ENCODE measurements at places on chromosomes 7 and 10.

DNA sequence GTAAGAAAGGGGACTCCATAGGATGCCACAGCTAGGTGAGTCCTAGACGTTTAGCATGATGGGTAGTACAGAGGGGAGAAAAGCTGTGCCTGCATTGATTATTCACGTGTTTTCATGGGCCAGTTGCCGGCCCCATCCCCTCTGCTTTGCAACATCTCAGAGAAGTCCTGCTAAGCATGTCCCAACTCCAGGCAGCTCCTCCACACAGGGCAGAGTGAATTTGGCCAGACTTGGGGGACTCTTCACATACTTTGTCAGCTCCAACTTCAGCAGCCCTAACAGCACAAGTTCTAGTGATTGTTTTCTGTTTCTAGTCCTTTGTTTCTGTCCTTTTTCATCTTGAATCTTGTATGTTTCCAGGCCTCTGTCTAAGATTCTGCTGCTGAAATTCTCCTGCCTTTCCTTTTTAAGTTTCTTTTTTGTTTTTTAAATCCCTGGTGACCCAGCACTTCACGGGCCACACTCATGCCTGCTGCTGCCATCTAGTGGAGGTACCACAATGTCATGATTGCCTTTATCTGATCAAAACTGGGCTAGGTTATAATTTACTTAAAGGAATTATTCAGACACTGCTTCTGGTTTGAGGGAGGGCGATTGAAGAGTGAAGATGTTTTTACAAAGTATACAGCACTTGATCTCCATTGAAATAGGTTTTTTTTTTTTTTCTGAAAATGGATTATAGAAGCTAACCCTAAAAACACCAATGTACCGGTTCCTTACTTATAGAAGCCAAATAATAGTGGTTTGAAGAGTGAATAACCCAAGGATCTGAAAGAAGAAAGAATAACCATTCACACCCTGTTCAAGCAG is 276.9 kb downstream of the CSTF2T start:
- DNase-seq: peak; percentile 32

GRCh38 chr10:71333129-71333887 is 14.2 kb downstream of the SLC29A3 start:
- peak; percentile 59 for DNase-seq

GRCh38 chr7:24921362-24921679 is 58.7 kb downstream of the OSBPL3 start:
- DNase-seq: peak; percentile 42

- peak; percentile 59 for DNase-seq
These were observed 314.2 kb upstream of the GNAI1 start for GRCh38 chr7:79820387-79820786.

DNA sequence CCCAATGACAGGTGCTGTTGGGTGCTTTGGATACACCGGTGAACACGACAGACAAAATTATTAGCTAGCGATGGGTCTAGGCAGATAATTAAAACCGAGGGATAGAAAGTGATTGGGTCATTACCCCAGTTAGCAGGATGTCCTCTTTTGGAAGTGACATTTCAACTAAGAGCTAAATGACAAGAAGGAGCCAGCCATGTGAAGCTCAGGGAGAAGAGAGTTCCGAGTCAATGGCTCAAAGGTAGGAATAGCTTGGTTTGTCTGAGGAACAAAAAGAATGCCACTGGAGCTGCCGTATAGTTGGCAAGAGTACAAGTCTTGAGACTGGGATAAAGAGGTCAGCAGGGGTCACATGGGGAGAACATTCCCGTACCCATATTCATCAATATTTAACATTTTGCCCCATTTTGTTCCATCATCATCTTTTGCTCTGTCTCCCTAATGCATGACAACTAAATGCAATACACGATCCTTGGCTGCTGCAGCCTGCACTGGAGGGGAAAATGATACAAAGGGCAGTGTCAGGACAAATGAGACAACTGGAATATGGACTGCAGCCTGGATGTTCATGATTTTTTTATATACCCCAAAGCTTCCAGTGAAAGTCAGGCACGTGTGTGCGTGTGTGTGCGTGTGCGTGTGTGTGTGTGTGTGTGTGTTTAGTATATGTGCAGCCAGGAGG is 115.7 kb downstream of the ICA1 start:
- no peak for DNase-seq

GRCh38 chr7:128790315-128791041 is 1.3 kb upstream of the CCDC136 start:
- no peak for DNase-seq

DNA sequence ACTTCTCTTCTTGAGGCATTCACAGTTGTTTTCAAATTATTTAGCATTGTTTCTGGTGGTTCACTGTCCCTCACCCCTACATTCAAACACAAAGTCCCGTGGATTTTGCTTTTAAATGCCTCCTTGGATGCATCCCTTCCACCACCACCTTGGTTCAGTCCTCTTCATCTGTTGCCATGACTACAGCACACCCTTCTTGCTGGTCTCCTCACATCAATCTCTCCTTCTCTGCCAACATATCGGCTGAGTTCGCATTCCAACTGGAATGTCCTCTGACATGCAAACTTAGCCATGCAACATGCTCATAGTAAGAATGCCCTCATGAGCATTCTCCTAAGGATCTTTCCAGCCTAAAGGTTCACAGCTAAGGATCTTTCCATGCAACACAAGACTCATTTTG is 198.3 kb upstream of the AGK start:
- DNase-seq: no peak

- DNase-seq: no peak
These were observed 258.4 kb upstream of the CACNA2D1 start for GRCh38 chr7:82701949-82702348.

- no peak for DNase-seq
These were observed 11.2 kb upstream of the NRCAM start for GRCh38 chr7:108467391-108467790.

GRCh38 chr7:27923642-27923980 is 183.6 kb downstream of the TAX1BP1 start:
- DNase-seq: no peak

All from NCI-H345 (cell line).